SJSA1 (cell line): ENCODE measurements at places on chromosomes 3 and 15. TPM values are rescaled to one million over a fixed set of nuclear protein-coding genes. Genes with fewer than 3 reads are reported as not detected.

Gene GNB5
- 53.7 and 58.9 TPM in 2 replicates for total RNA-seq

Gene LRCH3
- total RNA-seq, result 21.2 and 32.2 TPM in 2 replicates

DNA sequence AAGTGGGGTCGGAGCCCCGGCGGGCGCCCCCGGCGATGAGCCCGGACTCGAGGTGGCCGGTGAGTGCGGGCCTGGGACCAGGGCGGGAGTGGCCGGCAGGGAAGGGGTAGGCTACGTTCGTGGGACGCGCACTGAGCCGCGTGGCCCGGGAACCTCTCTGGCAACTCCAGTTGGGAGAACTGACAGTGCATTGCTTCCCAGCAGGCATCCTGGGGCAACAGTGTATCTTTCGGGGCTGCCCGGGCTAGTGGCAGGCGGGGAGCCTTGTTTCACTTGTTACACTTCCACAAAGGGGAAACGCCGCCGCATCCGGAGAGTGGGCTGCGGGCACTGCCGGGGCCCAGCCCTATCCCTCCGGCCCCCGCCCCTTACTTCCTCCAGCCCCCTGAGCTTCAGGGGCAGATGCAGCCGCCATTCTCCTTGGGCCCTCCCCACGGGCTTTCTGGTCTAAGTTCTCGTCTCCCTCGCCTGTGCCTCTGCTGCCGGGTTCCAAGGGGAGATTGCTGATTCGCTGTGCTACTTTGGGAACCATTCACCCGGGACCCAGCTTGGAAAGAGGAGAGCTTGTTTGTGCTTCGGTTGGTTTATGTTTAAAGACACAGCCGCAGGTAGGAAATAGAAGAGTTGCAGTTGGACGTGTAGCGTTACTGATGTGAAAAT, 675 bp downstream of the BRPF1 start:
- DNase-seq, result no peak

- DNase-seq, result no peak
Measured at GRCh38 chr3:108959017-108959416, 5.3 kb upstream of the GUCA1C start.

- no peak for DNase-seq
Measured at GRCh38 chr3:83946554-83946953, 1012.2 kb upstream of the CADM2 start.

DNA sequence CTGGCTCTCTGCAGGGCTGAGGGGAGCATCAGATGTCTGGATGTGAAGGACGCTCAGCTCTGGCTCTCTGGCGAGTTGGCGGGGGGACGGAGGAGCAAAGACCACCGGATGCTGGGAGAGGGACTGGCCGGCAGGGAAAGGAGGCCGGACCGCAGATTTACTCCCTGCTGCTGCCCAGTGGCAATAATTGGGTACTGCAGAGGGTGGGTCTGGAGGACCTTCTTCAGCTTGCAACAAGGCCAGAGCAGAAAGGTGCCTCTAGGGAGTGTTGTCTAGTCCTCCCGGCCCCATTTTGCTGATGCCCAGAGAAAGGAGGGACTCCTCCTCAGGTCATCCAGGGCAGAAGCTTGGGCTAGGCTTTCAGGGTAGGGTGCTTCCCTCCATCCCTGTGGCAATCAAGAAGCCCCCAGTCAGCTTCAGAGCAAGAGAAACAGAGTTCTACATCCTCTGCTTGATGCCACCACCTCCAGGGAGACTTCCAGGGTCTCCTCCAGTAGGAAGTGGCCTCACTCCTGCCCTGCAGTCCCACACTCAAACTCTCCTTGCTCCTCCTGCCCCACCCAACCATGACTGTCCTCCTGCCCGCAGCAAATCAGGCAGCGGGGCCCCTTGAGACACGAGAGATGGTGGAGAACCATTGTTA, 20.3 kb upstream of the CSPG4 start:
- DNase-seq, result peak; percentile 66

DNA sequence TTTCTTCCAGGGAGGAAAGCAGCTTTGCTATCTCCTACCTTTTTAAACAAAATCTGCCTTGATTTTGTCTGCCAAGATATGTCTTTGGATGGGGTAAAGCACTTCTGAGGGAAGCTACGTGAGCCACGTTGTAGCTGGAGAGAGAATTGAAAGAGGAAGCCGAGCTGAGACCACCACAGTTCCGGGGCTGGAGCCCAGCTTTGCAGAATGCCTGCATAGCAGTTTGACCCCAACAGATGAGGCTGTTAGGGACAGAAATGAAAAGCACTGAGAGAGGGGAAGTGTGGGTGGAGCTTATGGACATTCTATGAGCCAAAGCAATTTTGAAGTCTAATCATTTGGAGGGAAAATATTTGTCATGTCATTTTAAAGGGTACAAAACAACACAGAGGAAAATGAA, 45.4 kb downstream of the LIPC start:
- no peak for DNase-seq

GRCh38 chr3:81741216-81741615, 20.2 kb downstream of the GBE1 start:
- DNase-seq, result peak; percentile 37

GRCh38 chr3:156678197-156678596, 3.8 kb downstream of the TIPARP start:
- no peak for DNase-seq

DNA sequence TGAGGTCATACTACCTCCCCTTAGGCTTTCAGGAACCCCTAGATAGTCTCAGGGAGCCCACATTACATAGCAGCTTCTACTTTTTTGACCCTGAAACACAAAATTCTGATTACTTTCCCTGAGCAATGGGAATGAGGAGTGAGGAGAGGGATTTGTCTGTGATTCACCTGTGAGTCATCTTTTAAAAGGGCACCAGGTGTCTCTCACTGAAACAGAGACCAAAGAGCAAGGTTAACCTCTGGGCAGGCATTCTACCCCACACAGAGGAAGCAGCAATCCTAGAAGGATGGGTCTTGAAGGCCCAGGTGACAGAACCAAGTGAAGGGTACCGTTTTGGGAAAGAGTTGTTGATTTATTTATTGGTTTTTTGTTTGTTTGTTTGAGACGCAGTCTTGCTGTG, 31.1 kb upstream of the UBE2E2 start:
- no peak for DNase-seq
